Cerebellar nuclear complex (tissue), 1 donor: ENCODE measurements at places on chromosomes 2 and 18.

DNA sequence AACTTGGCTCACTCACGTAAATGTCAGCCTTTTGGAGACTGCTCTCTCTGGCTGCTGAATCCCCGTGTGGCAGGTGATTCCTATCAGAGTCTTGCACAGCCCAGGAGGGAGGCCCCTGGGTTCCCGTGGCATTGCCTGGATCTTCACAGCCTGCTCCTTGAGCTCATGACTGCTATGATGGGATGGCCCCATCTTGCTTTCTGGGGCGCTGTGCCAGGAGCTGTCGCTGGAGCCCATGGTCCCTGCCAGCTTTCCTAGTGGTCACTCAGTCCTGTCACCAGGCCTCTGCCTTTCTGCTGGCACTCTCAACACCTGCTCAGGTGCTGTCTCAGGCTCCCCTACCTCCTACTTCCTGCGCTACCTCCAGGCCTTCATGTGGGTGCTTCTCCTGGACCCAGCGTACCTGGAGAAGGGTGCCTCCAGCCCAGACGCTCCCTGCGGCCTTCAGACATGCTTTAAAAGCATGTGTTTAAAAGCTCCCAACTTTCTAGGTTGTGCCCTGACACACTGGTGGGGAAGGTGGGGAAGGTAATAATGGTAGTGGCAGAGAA, 110.1 kb downstream of the MCFD2 start:
- no peak for DNase-seq

- DNase-seq, result no peak
Observed at GRCh38 chr2:206031162-206031784, 54.7 kb downstream of the INO80D start.

DNA sequence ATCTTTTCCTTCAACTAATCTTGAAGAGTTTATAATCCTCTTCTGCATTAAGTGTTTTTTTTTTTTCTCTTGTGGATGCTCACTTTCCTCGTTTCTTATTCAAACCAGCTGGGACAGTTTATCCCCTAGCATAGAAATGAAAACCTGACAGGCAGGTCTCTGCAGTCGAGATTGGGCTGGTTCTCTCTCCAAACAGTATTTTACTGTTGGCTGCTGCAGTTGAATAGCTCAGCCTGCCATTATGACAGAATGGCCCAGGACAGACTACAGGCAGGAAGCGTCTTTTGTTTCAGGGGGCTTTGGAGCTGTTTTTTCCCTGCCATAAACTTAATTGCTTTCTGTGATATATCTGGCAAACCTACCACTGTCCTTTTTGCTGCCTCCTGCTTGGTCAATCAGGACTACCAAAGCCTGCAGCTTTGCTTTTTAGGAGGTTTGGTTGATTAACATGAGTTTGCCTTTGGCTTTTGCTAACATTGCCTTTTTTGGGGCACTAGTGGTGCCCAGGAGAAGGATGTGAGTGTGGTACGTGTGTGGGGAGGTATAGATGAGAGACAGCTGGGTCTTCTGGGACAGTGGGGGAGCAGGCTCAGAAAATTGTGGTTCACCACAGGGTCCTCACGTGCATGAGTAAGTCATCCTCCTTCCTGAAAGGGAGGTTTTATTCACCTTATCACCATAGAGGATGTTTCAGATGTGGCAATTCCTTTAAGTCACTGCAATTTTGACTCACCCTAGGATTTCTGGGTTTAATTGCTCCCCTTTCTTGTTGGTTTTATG, 128.7 kb downstream of the LYPD6B start:
- no peak for DNase-seq

- no peak for DNase-seq
Observed at GRCh38 chr18:74774486-74774885, 176.8 kb downstream of the ZNF407 start.

DNA sequence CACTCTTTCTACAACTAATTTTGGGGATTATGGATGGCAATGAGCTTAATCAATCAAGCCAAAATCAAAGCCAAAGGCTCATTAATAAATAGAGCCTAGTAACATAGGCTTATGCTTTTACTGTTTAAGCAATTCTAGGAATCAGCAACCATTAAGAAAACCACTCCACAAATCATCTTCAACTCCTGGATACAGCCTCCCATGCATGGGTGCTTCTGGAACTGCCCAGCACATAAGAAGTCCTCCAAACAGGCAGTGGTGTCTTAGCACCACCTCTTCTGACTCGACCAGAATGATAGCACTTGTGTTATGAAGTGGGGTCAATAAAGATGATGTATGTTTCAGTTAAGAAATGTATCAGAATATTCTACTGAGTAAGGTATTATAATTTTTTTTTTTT, 104.4 kb upstream of the SERPINE2 start:
- DNase-seq, result no peak

GRCh38 chr2:208025814-208026184, 472 bp upstream of the PLEKHM3 start:
- DNase-seq, result no peak

DNA sequence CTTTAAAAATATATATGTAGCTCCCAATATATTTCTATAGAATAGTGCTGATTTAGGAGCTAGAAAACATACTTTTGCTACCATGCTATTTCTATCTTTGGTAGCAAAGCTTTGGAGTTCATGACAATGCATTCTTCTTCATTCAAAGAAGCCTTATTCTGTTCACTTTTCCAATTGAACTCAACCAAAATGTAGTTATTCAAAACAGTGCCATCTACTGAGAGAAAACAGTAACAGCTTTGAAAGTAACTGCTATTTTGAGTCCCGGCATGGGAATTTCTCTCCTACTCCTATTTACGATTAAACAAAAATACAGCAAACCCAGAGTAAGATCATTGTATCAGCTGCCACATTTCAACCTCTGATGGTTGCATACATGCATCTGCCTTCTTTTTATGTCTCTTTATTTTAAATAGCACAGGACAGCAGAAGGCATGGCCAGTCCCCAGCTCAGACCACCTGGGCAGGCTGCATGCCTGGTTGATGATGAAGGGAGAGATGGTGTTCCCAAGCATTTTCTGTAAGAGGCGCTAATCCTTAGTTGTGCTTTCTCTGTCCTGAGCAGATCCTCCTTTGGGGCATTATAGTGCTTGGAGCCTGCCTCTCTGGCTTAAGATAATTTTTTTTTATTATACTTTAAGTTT, 69.7 kb upstream of the SULT1C3 start:
- DNase-seq, result no peak

DNA sequence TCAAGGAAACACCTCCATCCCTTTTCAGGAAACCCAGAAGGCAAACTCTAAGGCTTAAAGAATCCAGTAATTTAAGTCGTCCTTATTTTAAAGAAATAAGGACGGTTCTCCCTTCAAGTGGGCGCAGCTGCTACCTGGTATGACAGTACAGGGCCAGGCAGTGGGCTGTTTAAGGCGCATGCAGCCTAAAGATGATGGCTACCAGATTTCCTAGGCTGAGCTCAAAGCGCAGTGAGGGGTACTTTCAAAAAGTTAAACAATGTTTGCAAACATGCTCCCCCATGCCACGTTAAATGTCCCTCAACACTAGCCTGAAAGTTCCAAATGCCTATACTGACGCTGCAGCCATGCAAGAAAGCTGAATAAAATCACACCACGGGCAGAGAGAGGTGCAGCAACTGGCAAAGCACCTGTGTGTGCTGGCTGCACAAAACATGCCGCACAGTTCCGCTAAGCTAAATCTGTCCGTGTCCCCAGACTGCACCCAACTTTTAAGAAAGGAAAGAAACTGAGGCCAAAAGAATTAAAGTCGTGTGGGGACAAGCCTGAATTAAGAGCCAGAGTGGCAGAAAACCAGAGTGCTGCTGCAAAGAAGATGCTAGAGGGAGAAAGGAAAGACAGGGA, 583 bp downstream of the HIBCH start:
- no peak for DNase-seq
